ENCODE measurements at places on chromosomes 13 and 19.

GRCh38 chr19:1483131-1483978 lies 4.3 kb upstream of the C19orf25 start:
- no peak for DNase-seq

DNA sequence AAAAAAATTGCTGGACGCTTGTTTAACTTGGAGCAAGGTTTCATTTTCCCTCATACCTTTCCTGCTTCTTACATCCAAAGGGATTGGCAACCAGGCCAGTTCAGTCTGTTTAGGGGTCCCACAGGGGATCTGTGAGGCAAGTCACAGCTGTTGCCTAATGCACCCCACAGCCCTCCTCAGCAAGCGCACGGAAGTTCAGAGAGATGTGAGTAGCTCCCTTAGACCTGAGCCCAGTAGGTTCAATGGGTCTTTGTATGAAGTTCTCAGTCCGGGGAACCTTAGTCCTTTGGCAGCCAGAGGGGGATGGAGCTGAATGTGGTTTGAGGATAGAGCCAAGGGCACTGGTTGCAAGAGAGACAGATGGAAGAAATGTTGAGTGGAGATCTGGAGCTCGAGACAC lies 13.0 kb downstream of the SAMD4B start:
- no peak for DNase-seq

DNA sequence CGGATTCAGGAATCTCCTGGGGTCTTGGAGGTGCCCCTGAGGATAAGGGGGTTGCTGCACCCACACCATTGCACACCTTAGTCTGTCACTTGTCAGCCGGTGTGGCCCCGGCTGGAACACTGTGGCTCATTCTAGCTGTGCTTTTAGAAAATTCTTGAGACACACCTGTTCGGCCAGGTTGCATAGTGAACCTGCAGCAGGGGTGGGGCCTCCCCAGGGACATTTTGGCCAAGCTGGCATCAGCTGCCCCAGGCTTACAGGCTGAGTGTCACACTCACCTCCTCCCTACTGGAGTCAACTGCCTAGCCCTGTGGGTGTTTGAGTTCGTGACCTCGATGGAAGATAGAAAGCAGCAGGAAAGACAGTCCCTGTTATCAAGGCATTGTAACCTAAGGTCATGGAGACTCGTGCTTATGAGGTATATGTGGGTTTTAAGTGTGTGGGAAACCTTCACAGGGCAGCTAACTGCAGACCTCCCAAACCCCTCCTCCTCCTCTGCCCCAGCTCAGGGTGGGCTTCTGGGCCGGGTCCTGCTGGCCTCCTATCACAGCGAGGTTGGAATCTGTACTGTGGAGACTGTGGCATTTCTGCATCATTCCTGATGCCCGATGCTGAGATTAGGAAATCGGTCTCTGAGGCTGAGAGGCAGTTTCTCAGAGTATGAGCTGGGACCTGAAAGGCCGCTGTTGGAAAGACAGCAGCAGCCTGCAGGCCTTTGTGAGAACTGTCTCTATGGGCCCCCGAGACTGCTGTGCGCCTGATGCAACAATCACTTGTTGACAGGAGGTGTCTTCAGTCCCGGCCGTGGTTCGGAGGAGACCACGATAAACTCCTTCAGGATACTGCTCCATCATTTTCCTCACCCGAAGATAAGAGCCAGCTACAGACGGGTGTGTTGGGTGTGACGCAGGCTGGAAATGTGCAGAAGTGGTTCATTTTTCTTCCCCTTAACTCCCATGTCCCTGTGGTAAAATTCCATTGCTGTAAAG lies 72.2 kb downstream of the ATP11A start:
- DNase-seq, result no peak

- DNase-seq, result no peak
Measured at GRCh38 chr19:13615890-13616289, 109.6 kb upstream of the CACNA1A start.

- DNase-seq, result no peak
Measured at GRCh38 chr13:112069845-112070251, 2.9 kb downstream of the SOX1 start.

DNA sequence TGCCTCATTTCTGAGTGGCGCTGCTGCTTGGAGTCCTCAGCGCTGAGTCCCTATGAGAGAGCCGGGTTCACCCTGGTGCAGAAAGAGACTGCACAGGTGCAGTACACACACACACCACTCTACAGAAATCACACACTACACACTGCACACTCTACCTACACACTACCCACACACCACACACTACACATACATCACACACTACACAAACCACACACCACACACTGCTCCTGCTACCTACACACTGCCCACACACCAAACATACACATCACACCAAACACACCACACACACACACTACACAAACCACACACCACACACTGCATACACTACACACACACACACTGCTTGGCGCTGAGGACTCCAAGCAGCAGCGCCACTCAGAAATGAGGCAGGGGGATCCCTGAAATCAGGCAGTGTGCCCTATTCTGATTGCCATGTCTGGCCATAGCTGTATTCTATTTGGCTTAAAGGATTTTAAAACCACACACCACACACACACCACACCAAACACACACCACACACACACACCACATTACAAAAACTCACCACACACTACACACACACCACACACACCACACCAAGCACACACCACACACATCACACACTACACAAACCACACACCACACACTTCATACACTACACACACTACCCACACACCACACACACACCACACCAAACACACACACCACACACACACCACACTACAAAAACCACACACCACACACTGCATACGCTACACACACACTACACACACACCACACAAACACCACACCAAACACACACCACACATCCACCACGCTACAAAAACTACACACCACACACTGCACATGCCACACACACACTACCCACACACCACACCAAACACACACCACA lies 4.9 kb downstream of the MAG start:
- no peak for DNase-seq

GRCh38 chr13:34414616-34415015 lies 527.5 kb upstream of the NBEA start:
- DNase-seq, result no peak

DNA sequence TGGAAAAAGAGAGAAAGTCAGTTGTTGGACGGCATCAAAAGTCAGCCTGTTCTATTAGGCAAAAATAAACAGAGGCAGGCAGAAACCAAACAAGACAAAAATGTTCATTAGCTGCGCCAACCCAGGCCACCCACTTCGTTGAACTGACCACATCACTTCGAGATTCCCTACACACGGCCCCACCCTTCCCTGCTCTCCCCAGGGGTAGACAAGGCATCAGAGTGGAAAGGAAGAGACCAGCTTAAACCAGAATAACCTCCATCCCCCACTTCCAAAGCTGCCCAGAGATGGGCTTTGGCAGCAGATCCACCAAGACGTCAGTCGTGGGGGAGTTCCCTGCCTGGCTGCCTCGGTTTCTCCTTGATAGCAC lies 204.6 kb upstream of the TSHZ3 start:
- no peak for DNase-seq

GRCh38 chr19:30226464-30227011 lies 145.6 kb upstream of the ZNF536 start:
- peak; percentile 59 for DNase-seq

GRCh38 chr13:48160606-48161278 lies 65.8 kb upstream of the MED4 start:
- no peak for DNase-seq

GRCh38 chr19:43784981-43785808 lies 4.4 kb upstream of the KCNN4 start:
- DNase-seq, result no peak

- peak; percentile 84 for DNase-seq
Measured at GRCh38 chr19:13095934-13096927, 6.4 kb downstream of the LYL1 start.

DNA sequence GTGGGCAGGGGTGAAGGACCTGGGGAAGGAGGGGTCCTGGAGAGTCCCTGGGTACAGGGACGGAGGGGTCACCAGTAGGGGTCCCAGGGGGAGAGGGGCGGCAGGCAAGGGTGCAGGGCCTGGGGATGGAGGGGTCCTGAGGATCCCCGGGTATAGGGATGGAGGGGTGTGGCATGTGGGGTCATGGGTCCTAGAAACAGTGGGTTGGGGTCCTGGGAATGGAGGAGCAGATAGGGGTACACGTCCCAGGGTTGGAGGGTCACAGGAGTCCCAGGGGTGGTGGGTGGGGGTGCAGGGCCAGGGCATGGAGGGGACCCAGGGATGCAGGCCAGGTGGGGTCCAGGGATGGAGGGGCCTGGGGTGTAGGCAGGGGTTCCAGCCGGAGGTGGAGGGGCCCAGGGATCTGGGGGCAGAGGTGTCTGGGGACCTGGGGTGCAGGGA lies 1.4 kb downstream of the BTBD2 start:
- DNase-seq, result no peak

GRCh38 chr13:23592596-23592995 lies 22.4 kb downstream of the TNFRSF19 start:
- no peak for DNase-seq

- no peak for DNase-seq
Measured at GRCh38 chr19:14478113-14478545, 3.0 kb upstream of the PTGER1 start.

DNA sequence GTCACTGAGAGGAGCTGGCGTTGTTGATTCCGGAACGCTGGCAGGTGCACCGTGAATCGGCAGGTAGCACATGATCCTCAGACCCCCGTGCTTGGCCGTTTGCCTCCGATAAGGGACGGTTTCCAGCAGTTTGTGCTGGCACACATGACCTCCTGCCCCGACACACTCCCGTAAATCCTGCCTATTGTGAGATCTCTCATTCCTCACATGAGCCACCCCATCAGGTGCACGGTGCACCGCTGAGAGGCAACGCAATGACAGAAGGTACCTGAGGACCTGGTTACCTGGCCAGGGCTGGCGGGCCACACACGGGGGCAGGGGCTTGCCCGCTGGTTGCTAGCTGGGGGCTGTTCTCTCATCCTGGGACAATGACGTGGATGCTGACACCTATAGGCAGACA lies 2.1 kb upstream of the ADPRHL1 start:
- DNase-seq, result no peak

DNA sequence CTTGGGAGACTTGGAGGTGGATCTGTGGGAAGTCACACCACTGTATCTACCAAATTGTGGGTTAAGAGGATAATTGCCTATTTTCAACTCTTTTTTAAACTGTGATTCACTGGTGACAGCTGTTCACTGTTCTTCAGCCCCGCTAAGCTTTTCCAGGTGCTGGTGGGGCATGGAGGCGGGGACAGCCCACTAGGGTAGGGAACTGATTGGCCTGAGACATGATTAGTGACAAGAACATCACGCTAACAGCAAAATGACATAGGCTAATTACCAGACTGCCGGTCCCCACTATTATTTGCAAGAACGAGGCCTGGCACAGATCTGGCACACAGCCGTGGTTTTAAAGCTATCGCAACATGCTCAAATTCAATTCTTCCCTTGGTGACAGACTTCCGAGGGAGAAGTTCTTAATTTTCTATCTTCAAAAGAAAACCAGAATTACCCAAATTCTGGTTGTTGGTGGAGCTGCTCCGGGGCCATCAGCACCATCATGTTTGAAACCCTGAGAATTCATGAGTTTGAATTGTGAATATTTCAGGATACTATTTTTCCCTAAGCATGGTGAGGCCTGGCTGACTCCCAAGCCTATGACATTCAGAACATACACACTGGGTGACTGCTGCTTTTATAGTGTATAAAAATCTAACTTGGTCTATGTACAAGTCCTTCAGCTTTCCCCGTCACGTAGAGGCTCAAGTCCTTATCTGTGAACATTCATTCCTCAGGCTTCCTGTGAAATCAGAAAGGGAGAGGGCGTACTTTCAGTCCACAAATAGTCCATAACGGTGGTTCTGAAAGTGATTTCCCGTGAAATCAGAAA lies 17.9 kb downstream of the DOCK9 start:
- no peak for DNase-seq

DNA sequence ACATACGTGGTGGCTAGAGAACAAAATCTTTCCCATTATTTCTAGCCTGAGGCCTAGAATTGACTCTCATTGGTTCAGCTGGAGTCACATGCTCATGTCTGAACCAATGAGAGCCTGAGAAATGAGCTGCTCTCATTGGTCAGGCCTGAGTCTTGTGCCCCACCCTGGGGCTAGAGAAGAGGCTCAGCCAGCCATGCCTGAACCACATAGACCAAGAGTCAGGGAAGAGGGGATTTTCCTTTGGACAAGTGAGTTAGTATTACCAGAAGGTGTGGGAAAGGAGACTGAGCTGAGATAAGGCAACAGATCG lies 6.9 kb downstream of the FXYD5 start:
- DNase-seq, result no peak

GRCh38 chr13:103638706-103639105 lies 572.5 kb upstream of the SLC10A2 start:
- no peak for DNase-seq

- DNase-seq, result no peak
Measured at GRCh38 chr13:72290962-72291681, 424.1 kb upstream of the DACH1 start.

DNA sequence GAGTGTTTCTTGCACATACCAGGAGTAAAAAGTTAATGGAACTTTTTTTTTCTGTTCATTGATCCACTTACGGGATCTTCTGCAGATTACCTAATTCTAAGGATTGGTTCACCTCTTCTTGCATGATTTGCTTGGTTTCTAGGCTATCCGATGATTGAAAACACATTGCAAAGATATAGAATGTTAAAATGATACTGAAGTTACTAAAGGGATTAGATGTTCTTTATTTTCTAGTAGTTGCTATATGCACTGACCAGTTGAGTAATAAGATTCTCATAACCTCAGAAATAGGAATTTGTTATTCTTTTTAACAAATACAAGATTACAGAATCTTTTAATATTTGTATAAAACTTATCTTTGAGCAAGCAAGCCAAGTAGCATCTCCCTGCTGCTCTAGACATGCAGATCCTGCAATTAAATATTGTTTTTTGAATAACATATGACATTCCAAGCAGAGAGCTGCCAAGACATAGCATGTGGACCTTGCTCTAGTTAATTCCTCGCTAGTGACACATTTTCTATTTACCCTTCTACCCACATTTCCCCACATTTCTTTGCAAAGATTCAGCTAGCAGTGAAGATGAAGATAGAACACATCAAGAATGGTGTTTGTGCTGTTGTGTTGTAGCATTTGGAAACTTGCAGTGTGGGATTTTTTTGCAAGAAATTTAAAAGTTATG lies 51.7 kb upstream of the RNF113B start:
- DNase-seq, result no peak

GRCh38 chr19:5627395-5627904 lies 4.6 kb downstream of the SAFB start:
- no peak for DNase-seq

GRCh38 chr13:75915066-75915465 lies 278.9 kb downstream of the LMO7 start:
- DNase-seq, result no peak

GRCh38 chr13:100235311-100235901 lies 146.5 kb downstream of the PCCA start:
- no peak for DNase-seq

- DNase-seq, result no peak
Measured at GRCh38 chr19:18464646-18465045, 26.7 kb upstream of the ISYNA1 start.
